ENCODE measurements at places on chromosomes 12 and 14.
A peak's percentile ranks its signal among the peaks of the same experiment; 100 is the strongest.

DNA sequence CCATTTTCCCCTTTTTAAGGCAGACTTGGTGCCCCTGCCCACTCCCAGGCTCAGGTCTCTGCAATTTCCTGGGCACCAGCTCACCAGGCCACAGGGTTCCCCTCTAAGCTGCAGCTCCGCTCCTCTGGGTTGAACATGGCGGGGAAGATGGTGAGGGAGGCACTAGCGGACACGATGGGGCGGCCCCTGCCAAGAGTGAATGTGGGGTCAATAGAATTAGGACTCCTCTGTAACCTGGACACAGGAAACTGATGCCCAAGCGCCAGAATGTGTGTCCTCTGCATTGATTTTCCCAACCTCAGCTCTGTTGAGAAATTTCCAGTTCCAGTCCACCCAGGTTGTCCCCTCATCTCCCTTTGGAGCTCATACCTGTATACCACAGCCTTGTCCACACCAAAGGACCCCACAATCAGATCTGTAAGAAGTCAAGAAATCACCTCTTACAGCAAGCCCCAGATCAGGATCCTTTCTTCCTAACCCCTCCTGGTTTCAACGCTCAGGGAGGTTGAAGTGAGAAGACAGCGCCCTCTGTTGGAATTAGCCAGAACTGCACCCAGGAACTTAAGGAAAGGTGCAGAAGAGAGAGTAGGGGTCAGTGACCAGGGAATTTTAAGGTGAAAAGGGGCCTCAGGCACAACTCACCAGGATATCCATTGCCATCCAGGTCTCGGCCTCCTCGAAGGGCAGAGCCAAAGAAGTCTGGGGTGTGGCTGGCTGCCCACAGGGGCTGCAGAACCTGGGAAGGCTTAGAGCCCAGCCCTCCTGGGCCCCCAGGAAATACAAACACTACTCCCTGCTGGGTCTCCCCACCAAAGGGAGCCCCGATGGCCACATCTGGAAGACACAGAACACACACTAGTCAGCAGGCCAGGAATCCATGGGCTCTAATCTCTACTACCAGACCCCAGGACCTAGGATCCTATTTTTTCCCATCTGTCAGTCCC lies 14.7 kb downstream of the ITGA5 start:
- peak; percentile 49 for DNase-seq

DNA sequence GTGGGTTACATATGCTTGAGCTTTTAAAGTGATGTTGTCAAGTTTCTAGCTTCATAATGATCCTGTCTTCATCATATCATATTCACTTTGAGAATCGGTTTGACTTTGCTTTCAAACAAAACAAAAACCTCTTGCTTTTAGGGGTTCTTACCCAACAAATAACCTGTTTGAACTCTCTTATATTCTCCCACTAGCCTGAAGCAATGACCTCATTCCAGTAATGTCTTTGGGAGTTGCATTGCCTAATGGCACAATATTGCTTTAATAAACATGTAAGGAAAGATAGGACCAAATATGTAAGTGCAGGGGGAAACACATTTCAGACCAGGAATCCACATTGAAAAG lies 27.7 kb downstream of the WBP11 start:
- DNase-seq: no peak

GRCh38 chr12:20376984-20377383 lies 8.6 kb downstream of the PDE3A start:
- no peak for DNase-seq

DNA sequence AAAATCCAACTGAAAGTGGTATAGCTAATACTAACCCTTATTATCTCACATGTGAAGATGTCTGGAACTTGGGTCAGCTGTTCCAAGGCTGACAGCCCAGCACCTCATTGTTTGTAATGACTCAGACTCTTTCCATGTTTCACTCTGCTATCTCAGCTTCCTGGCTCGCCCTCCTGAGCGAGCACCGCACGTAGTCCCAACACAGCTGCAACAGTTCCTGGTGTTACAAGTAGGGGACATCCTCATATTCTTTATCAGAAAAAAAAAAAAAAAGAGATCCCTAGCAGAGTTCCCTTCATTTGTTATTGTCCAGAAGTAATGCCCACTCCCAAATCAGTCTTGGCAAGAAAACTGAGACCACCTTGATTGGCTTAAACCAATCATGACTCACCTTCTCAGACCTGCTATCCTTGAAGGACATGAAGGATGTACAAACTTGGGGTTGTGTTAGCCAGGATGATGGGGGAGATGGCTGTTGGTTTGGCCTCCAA lies 92.5 kb downstream of the ADCK1 start:
- no peak for DNase-seq

All from stimulated activated CD4-positive, alpha-beta T cell treated with anti-CD3 and anti-CD28 coated beads, TNF-alpha, amount 100 ng/mL, for 24 hours (primary cell).